ENCODE measurements at places on chromosomes 16 and 17.
A peak's percentile ranks its signal among the peaks of the same experiment; 100 is the strongest.

DNA sequence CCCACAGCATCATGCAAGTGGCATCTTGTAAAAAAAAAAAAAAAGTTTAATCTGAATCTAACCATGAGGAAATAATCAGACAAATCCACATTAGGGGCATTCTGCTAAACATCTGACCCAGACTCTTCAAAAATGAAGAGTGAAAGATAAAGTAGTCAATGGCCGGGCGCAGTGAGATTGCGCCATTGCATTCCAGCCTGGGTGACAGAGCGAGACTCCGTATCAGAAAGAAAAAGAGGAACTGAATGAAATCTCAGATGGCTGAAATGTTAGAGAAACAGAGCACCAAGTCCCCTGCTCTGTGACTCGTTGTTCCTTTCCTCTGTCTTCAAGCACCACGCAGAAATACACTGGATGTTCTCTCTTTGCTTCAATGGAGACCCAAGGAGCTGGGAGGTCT is 12.7 kb upstream of the RNF135 start:
- H3K36me3 ChIP-seq: no peaks in the 10 kb centered on the region
- DNase-seq: no peak
- H3K4me1 ChIP-seq: peaks cover 61% of the 10 kb centered on the region
- no peak overlapping the region for H3K27ac ChIP-seq
- peaks cover 6% of the 10 kb centered on the region for H3K27me3 ChIP-seq
- peak overlapping the region; percentile 42 for H3K4me3 ChIP-seq

GRCh38 chr17:30095507-30096244 is 20.9 kb upstream of the NSRP1 start:
- H3K27me3 ChIP-seq: peaks cover 16% of the 10 kb centered on the region
- no peak for DNase-seq
- H3K4me1 ChIP-seq: peaks cover 4% of the 10 kb centered on the region
- H3K36me3 ChIP-seq: no peaks in the 10 kb centered on the region
- H3K27ac ChIP-seq: no peak overlapping the region

- no peak overlapping the region for H3K27ac ChIP-seq
- DNase-seq: no peak
- peaks cover 2% of the 10 kb centered on the region for H3K36me3 ChIP-seq
- peaks cover 15% of the 10 kb centered on the region for H3K4me1 ChIP-seq
- H3K27me3 ChIP-seq: no peaks in the 10 kb centered on the region
- H3K4me3 ChIP-seq: no peak overlapping the region
Measured at GRCh38 chr16:1424028-1424427, 3.5 kb upstream of the UQCC4 start.

DNA sequence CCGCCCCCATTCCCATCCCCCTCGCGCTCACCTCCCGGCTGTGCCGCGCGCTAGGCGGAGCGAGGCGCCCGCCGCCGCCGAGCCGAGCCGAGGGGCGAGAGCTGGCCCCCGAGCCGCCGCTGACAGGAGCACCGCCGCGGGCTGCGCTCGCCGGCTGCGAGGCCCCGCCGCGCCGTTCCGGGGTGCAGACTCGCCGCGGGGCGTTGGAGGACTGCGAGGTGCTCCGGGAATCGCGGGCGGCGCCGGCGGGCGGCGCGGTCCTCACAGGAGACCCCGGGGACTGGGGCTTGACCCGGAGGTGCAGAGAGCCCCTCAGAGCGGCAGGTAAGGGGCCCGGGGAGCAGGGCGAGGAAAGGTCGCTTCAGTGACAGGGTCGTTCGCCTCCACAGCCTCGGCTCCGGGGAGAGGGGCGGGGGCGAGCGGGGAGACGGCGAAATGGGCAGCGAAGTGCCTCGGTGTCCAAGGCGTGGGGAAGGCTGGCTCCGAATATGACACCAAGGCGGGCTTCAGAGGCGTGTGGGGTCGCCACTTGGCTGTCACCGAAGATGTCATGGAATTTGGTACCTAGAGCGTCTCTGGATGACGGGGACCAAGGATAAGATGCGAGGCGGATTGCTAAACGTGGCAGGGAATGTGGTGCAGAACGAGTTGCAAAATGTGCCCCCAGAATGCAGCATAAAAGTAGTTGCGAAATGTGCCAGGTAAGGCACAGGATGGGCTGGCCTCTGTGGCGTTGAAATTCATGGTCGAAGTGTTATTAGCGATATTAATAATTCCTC is 580 bp downstream of the TANC2 start:
- H3K36me3 ChIP-seq: no peaks in the 10 kb centered on the region
- DNase-seq: no peak
- H3K4me3 ChIP-seq: peak overlapping the region; percentile 84
- H3K27me3 ChIP-seq: no peaks in the 10 kb centered on the region
- H3K27ac ChIP-seq: peak overlapping the region; percentile 90

- no peaks in the 10 kb centered on the region for H3K27me3 ChIP-seq
- DNase-seq: no peak
- H3K36me3 ChIP-seq: no peaks in the 10 kb centered on the region
Measured at GRCh38 chr17:47315451-47316266, 8.1 kb upstream of the EFCAB13 start.
